Activated naive CD4-positive, alpha-beta T cell treated with anti-CD3 and anti-CD28 coated beads, Interleukin-2, amount 50 U/mL, for 72 hours (primary cell): ENCODE measurements at places on chromosomes 3 and 15.

DNA sequence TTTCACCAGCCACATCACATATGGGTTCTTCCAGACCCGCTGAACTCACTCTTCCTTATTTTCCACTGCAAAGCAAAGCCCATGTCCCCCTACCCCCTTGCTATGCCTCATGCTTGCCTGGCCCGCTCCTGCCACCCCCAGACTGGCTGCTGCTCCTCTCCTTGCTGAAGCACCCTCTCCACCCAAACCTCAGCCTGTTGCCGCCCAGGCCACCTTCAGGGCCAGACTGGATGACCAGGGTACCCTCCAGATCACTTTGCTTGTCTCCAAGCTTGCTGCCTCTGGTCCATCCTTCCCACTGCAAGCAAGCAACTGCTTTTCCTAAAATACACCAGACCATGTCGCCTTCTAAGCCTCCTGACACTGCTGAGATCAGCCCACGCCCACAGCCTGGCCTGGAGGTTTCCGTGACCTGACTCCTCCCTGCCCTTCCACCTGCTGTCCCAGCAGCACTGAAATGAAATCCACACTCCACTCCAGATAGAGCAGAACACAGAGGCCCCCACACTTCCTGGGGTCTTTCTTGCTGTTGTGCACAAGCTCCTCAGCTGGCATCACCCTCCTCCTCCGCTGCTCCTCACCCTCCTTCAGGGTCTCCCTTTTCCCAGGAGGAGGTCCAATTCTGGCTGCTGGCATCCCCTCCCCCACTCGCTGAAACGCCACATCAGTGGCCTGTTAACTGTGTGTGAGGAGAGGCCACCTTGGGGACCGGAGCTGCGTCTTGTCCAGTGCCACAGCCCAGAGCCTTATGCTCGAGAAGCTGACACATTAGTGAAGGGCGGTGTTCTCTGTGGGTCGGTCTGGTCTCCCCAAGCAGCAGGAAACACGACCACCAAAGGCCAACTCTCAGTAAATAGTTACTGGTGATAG, 99.1 kb downstream of the ADCY5 start:
- no peak for DNase-seq

DNA sequence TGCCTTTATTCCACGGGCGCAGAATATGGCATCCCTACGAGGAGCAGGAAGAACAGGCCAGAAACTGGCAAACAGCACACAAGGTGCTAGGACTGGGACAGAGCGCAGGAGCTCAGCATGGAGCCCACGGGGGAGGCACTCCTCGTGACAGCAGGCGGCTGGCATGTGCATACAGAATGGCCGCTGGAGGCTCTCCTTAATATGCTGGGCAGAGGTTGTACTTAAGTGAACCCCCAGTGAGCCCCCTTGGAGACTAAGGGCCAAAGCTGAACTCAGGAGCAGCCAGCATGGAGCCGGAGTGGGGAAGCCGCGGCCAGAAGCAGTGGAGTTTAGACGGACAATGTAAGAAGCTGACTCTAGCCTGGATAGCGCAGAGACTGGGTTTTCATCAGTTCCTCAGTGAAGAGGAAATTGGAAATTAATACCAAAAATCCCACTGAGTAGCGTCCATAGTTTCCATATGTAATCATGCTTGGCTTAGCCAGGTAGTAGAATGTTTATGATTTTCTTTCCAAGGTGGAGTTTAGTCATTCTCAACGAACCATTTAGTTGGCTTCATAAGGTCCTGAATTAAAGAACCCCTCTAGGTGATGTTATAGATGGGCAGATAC, 69.4 kb downstream of the EPHB3 start:
- no peak for DNase-seq

DNA sequence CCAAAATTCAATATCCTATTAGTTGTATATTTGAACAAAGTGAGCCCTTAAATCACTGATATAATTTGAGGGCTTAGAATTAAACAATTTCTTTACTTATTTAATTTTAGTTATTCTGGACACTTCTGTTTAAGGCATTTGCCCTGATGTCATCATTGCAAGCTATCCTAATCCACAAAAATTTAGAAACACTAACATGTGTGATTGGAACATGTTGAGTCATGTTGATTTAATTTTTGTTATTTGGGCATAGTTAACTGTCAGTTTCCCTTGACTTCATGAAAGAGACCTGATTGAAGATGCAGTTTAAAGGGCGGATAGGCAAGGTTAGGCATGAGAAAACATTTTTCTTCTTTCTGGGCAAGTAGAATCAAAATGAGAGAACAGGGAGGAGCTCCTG, 682.6 kb downstream of the ROBO1 start:
- DNase-seq = no peak

GRCh38 chr3:117735481-117736101, 1026.0 kb downstream of the TUSC7 start:
- DNase-seq = no peak

DNA sequence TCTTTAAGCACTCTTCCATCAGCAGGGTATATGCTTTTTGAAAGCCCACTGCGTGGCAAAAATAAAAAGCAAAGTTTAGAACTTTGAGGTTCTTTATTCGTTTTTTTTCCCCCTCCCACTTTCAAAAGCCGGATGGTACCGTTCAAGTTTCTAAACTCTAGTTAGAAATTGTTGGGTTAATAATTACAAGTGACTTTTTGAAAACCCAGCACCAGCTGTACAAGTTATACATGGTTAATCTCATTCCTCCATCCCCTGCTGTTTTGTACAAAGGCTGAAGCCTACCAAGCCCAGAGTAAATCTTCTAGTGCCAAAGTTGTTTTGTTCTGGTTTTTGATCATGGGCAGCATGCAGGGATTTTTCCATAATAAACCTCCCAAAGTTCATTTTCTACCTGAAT, 48.6 kb downstream of the WDR72 start:
- DNase-seq = no peak

- no peak for DNase-seq
Observed at GRCh38 chr3:179036626-179037300, 34.8 kb downstream of the ZMAT3 start.

- no peak for DNase-seq
Observed at GRCh38 chr3:120907659-120908029, 361 bp upstream of the STXBP5L start.

DNA sequence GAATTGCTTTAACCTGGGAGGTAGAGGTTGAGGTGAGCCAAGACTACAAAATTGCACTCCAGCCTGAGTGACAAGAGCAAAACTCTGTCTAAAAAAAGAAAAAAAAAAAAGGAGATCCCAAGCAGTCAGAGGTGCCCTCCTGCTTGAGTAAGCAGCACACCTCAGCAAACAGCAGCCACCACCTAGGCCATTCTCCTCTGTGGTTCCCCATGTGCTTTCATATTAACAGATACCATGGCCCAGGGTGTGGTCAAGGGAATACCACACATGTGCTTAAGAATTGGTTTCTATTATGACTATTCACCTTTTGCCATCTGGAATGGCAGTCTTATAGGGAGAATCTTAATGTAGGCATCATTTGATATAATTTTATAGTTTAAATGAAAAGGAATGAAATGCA, 24.7 kb upstream of the CSPG5 start:
- DNase-seq = no peak

DNA sequence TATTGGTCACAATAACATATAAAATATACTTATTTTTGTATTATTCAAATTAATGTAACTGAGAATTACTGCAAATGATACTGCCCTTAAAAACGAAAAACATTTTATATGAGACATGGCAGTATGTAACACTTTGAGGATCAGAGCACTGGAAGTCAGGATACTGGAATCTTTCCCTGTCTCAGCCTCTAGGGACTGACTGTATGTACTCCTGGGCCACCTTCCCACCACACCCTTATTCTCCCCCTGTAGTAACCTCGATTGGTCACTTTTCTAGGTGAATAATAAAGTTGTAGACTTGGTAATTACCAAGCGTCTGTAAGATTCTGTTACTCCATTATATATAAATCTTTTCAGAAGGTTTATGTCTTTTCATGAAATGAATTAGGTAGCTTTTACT, 43.0 kb downstream of the LRRC49 start:
- DNase-seq = no peak

GRCh38 chr15:48533982-48534381, 111.5 kb downstream of the FBN1 start:
- no peak for DNase-seq
